T-helper 1 cell (primary cell): ENCODE measurements at places on chromosomes 4 and X.

DNA sequence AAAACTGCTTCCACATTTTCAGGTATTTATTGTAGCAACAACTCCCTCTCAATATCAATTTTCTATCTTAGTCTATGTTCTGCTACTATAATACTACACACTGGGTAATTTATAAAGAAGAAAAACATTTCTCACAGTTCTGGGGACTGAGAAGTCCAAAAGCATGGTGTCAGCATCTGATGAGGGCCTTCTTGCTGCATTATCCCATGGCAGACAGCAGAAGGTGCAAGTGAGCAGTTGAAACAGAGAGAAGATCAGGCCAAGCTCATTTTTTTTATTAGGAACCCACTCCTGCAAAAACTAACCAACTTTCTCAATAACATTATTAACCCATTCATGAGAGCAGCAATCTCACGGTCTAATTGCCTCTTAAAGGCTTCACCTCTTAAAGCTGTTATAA is 376.0 kb downstream of the RAB28 start:
- no peak for DNase-seq

DNA sequence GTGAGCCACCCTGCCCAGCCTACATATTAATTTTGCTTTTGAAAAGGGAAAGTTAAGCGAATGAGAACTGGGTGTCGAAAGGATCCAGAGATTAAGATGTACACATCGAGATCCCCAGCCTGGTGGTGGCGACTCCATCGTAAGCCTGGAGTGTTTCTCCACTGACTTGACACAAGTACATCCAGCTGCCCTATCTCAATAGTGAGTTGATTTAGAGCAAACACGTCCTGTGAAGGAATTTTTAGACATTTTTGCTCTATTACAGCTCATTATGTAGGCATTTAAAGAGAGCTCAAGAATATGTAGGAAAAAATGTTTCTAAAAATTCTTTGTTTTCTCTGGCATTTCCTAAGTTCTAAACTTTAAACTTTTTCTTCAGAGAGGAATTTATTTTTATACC is 11.7 kb upstream of the CLDN34 start:
- no peak for DNase-seq

DNA sequence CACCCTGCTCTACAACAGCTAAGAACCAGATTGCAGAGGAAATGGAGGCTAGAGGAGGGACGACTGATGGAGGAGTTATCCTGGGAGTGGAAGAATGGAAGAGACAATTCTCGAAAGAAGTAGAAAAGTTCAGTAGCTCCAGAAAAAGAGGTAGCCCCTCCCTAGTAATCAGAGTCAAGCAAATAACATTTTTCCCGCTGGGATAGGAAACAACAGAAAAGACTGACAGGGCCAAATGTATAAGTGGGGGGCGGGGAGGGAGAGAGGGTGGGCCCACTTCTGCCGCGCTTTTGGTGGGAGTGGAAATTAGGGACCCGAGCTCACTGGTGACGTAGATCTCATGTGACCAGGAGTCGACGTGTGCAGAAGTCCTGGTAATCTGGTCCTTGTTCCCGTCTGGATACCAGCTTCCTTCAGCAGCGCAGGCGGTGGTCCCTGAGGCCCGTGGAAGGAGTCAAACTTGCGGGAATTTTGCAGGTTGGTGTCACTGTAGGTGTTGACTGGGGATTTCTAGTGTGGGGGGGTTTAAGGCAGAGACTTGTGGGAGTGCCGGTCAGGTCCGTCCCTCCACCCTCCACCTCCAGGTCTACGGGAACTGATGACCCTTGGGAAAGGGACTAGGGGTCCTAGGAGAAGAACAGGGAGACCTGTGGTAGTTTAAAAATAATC is at the start of gene TCEAL9:
Gene TCEAL9, plus strand, starts transcription at position 377 of the 669 bp plus-strand sequence. CDS start 1,179 bp downstream, outside the sequence.
- DNase-seq: no peak

DNA sequence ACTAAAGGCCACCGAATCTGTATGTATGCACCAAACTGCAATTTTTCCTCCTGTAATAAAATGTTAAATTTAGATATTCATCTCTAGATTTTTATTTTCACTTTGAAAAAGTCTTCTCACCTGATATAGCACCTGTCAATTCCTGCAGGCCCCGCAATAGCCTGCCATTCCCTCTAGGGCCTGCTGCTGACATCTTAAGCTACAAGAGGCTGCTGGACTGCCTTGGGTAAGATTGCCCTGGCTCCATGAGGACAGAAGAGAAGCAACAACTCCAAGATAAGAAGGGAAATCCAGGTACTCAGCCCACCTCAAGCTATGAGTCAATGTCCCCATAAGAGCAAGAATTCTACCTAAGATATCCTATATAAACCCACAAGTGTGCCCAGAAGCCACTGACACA is 230.2 kb upstream of the AGTR2 start:
- DNase-seq: no peak

DNA sequence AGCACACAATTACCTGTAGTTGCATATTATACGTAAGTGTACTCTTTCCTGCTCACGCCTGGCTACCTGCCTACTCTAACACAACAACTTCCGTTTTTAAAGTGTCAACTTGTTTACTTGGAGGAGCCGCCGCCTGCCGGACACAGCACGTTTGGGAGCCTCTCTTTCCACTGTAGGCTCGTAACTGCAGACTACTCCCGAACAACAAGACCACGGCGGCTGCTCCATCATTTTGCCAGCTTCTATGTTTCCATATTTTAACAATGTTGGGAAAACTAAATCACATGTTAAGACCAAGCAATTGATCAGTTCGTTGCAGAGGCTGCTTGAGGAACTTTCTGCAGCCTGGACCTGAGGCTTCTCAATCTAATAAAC is 841 bp downstream of the MTNR1A start:
- DNase-seq: no peak

DNA sequence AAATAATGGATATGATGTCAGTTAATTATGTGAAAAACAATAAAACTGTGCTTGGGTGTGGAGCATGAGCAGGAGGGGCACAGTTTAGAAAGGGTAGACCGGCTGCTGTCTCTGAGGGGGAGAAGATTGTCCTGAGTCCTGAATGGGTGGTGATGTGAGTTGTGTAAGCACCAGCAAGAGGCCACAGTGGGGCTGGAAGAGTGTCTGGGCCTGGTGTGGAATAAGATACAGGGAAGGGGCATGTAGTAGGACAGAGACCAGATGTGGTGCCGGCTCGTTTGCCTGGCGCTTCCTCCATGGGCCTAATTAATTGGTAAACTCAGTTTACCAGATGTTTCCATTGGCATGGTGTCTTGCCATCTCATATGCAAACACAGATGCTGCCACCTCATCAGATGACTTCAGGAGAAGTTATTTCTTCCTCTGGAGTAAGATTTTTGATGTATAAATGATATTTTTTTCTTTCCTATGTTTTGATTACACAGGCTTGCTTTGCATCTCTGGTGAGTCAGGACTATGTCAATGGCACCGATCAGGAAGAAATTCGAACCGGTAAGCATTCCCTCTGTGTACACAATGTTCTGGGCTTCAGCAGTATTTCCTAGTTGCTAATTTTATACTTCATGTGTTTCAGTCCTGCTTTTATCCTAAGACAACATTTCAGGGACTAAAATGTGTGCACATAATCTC is 5.1 kb downstream of the MED28 start:
- DNase-seq: no peak

GRCh38 chr4:172009446-172010230 is 196.4 kb downstream of the GALNTL6 start:
- DNase-seq: no peak

DNA sequence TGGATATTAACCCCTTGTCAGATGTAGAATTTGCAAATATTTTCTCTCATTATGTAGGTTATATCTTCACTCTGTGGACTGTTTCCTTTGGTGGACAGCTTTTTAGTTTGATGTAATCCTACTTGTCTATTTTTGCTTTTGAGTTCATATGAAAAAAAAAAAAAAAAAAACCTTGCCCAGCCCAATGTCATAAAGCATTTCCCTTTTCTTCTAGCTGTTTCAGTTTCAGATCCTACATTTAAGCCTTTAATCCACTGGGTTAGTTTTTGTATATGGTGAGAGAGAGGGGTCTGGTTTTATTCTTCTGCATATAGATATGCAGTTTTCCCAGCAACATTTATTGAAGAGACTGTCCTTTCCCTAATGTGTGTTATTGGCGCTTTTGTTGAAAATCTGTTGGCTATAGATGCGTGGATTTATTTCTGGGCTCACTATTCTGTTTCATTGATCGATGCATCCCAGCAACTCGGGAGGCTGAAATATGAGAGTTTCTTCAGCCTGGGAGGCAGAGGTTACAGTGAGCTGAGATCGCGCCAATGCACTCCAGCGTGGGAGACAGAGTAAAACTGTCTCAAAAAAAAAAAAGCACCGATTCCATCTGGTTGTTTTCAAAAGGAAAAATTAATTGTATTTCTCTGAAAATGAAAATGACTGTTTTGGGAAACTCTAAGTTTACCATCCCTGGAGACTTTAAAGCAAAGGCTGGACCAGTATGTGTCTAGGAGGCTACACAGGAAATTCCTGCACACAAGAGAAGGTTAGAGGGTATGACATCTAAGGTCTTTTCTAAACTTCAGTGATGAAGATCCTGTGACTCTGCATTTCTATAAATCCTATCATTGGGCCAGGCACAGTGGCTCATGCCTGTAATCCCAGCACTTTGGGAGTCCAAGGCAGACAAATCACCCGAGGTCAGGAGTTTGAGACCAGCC is 35.6 kb downstream of the STEEP1 start:
- DNase-seq: no peak

DNA sequence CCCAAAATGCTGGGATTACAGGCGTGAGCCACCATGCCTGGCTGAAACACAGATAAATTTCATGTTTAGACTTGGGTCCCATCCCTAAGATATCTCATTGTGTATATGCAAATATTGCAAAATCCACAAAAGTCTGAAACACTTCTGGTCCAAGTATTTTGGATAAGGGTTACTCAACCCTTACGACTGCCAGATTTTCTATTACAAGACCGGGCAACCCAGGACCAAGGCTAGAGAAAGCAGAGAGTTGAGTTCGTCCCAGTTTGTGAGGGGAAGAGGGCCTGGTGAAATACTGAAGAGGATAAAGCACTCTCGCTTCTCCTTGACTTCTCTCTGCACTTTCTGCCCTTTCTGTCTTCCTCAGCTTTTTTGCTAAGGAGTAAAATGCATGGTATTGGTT is 34.5 kb downstream of the ZFX start:
- DNase-seq: no peak

GRCh38 chr4:1731180-1731579 is 9.9 kb downstream of the TACC3 start:
- DNase-seq: no peak

GRCh38 chr4:165588534-165589315 is 209.9 kb downstream of the CPE start:
- no peak for DNase-seq

GRCh38 chr4:42498040-42498439 is 100.8 kb downstream of the SHISA3 start:
- no peak for DNase-seq

DNA sequence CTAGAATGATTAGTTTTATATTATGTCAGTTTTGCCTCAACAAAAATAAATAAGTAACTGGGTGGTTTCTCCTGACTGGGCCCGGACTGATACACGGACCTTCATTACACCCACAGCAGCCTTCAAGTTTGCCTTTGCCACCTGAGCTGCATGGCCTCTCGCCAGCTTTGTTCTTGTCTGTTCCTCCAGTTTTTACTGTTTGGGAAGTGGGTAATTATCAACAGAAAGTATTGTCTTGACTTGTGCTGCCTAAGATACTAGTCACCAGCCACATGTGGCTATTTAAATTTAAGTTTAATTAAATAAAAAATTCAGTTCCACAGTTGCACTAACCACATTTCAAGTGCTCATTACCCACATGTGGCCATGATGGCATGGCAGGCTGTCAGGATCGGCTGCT is 74.7 kb upstream of the INTU start:
- no peak for DNase-seq

DNA sequence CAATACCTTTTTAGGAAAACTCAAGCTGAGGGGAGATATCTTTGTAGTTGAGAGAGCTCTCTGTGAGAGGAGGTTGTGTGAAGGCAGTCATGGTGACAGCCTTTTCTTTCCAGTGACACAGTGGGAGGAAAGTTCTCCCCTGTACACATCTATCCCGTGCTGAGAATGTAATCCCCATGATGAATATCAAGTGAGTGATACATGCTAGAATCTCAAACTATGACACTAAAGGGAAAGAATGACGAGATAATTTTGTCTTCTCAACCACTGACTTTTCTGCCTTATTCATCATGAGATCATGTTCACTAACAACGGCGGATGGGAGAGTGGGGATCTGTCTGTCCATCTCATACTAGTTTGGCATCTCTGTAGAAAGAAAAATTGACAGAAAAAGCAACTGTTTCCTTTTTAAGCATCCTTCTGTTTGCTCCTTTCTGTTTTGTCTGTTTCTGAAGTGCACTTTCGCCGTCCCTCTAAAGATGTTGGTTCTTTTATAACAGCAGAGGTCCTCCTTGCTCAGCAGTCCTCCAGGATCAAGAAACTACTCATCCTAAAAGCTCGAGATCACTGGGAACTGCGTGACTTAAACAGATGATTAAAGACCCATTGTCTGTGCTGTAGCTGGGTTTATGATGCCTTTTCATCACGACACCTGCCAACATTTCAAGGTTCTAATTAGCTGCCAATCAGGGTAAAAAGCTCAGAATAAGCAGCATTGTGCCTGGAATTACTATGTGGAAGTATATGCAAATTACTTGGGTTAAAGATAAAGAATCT is 137.6 kb downstream of the DCK start:
- DNase-seq: no peak

- DNase-seq: no peak
Measured at GRCh38 chr4:84847978-84848377, 118.5 kb downstream of the WDFY3 start.

GRCh38 chrX:34146906-34147305 is 14.8 kb upstream of the FAM47A start:
- no peak for DNase-seq

DNA sequence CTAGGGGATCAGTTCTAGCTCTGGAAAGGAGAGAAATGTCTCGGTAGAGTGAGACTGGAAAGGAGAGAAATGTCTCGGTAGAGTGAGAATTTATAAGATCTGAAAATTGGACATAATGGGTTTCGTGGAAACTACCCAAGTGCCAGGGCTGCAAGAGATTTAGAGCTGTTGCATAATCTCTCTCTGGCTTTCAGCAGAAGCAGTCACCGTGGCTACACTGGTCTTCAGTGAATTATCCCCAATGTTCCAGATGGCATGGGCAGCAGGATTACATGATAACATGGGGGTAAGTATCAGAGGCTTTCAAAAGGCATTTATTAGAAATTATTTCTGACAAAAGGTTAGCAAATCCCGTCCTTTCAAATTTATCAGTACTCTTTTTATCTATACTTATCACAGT is 435.5 kb downstream of the NKX6-1 start:
- DNase-seq: no peak
